Activated T-cell treated with anti-CD3 and anti-CD28 coated beads for 48 hours (primary cell): ENCODE measurements at places on chromosomes 3 and 15.

DNA sequence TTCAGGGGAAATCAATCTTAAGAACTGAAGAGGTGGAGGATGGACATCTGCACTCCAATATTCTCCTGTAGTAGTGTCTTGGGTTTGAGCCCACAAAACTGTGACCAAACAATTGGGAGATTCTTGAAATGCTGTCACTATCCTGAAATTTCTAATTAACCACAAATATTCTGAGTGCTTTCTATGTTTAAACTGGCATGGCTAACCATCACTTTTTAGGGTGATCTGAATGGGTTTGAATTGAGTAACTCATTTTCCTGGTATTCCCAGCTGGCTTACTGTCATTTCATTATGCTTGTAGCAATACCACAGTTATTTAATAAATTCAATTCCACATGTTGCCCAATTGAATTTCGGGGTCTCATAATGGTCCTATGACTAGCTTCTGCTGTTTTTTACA is 216.9 kb upstream of the DCBLD2 start:
- DNase-seq: no peak

- no peak for DNase-seq
Measured at GRCh38 chr15:45225506-45226273, 26.3 kb upstream of the SLC28A2 start.

- no peak for DNase-seq
Measured at GRCh38 chr3:156657862-156658731, 16.3 kb upstream of the TIPARP start.

- no peak for DNase-seq
Measured at GRCh38 chr3:122104515-122105194, 49.5 kb downstream of the CD86 start.

DNA sequence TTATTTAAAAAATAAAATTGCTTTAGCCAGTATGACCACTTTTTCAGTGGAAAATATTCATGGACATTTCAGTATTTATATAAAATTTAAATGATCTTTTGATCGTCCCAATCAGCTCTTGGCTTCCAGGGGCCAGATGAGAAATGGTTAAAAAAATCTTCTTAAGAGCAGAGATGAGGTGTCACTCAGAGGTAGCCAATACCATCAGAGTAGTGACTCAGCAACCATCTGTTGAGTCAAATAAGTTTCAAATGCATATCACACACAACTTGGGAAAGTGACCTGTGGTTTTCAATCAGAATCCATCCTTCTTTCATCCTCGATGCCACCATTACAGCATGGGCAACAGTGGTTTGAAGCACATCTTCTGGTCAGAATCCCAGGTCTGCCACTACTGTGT is 958.8 kb upstream of the NR2F2 start:
- DNase-seq: no peak

- DNase-seq: no peak
Measured at GRCh38 chr3:188646592-188646991, 492.6 kb downstream of the LPP start.

GRCh38 chr3:17033516-17034168 is 148.9 kb downstream of the PLCL2 start:
- DNase-seq: no peak
